ENCODE measurements at places on chromosomes 7 and 10.

- no peak for DNase-seq
Observed at GRCh38 chr7:26686448-26686981, 177.9 kb downstream of the SKAP2 start.

GRCh38 chr7:125098377-125098970 is 168.8 kb upstream of the POT1 start:
- no peak for DNase-seq

DNA sequence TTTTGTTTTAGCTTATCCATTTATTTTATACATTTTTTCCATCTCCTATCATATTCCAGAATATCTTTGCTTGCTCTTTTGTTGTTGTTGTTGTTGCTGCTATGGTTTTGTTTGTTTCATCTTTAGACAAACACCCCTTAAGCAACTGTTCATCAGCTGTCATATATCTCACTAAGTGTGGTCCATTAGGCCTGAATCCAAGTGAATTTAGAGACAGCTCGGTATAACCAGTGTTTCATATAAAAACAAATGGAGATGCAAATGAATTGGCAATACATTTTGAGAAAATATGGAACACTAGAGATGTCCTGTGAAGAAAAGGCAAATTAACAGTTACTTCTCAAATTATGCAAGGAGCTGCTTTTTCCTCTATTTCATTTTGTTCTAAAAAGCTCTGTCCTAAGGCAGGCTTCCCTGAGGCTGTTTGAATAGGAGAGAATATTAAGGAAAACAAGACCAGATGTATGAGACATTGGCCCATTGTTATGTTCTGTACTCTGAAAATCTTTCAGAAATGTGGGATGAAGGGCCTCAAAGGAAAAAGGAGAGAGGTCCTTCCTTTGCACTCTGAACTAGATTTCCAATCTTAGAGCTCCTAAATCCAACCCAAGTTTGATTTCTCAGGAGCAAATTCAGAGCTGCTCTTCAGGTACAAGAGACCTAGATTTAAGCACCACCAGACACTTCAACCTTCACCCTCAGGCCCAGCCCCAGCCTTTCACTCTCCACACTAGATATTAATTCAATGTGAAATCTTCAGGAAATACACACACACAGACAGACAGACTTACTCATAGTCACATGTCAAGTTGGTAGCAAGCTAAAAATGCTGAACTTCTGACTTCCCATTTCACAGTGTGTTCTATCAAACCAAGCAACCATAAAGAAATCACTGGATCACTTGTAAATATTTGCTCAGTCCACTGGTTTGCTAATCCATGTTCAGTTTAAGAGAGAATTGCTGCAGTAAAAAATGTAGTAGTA is 5.4 kb downstream of the TFEC start:
- no peak for DNase-seq

GRCh38 chr7:108078211-108078673 is 51.9 kb downstream of the LAMB4 start:
- no peak for DNase-seq

Data from DMS 273 treated with DMSO at 0.1 percent for 48 hours (cell line).